ENCODE measurements at places on chromosomes 5 and 9. TPM values are rescaled to one million over a fixed set of nuclear protein-coding genes. Genes with fewer than 3 reads are reported as not detected.

DOCK8 gene
- 71.6 TPM for polyA plus RNA-seq

BICD2 gene
- 18.6 TPM for polyA plus RNA-seq

PTBP3 gene
- polyA plus RNA-seq, result 45.0 TPM

BNC2 gene
- polyA plus RNA-seq, result not detected

C8G gene
- polyA plus RNA-seq, result not detected

- no peaks in the 10 kb centered on the region for H3K27me3 ChIP-seq
- peak overlapping the region; percentile 66 for H3K4me3 ChIP-seq
- no peaks in the 10 kb centered on the region for H3K36me3 ChIP-seq
- peaks cover 46% of the 10 kb centered on the region for H3K4me1 ChIP-seq
- DNase-seq, result peak; percentile 26
Measured at GRCh38 chr5:139669662-139670368, 21.7 kb downstream of the CXXC5 start.

GRCh38 chr5:68739752-68740151 is 354.1 kb upstream of the SLC30A5 start:
- DNase-seq, result no peak
- H3K27ac ChIP-seq, result no peak overlapping the region
- H3K4me3 ChIP-seq, result no peak overlapping the region
- H3K36me3 ChIP-seq, result no peaks in the 10 kb centered on the region
- no peaks in the 10 kb centered on the region for H3K27me3 ChIP-seq

GRCh38 chr9:16136961-16137360 is 584.1 kb downstream of the CCDC171 start:
- H3K36me3 ChIP-seq, result no peaks in the 10 kb centered on the region
- H3K4me1 ChIP-seq, result no peaks in the 10 kb centered on the region
- H3K27ac ChIP-seq, result no peak overlapping the region
- no peak overlapping the region for H3K4me3 ChIP-seq

DNA sequence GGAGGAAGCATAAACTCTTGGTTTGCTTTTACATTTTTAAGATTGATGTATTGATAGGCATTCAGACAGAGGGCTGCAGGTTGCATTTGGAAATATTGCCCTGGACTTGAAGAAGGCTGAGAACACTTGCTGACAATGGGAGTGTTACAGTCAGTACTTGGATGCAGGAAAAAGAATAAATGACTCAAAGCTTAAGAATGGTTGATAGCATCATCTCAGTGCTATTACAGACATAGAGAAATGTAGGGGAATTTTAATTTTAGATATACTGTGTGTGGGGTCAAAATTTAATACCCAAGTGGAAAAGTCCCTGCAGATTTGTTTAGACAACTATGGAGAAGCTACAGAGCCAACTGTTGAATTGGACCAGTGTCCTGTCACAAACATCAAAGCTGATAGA is 101.1 kb downstream of the ISL1 start:
- no peak overlapping the region for H3K4me3 ChIP-seq
- H3K36me3 ChIP-seq, result no peaks in the 10 kb centered on the region
- H3K27me3 ChIP-seq, result no peaks in the 10 kb centered on the region
- no peak for DNase-seq
- H3K27ac ChIP-seq, result no peak overlapping the region
- no peaks in the 10 kb centered on the region for H3K4me1 ChIP-seq

DNA sequence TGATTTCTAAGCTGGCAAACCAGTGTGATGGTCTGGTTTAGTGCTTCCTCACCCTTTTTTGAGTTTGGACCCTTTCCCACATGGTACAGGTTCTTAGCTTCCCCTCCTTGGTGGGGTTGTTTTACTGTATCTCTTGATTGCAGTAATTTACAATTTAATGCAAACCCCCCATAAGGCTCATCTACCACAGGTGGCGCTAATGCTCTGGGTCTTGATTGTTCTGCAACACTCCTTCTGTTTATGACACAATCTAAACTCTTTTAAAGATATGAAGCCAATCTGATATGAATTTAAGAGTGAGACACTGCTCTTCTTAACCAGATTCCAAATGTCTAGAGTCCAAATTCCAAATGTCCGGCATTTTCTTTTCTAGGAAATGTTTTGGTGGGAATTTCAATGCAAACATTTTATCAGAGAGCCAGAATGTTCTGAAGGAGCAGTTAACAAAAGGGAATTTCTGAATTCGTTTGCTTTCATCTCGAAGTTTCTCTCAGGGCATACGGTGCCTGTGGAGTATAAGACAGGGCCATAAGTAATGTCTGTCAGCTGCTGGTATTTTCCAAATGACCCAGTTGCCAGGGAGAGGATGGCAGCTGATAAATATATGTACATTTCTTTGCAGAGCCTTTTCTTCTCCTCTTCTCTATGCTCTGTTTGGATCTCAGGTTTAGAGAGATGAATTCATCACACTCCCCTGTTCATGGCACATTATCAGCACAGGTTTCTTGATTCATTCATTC is 246.8 kb downstream of the ARHGAP26 start:
- no peaks in the 10 kb centered on the region for H3K36me3 ChIP-seq
- no peaks in the 10 kb centered on the region for H3K27me3 ChIP-seq
- H3K4me3 ChIP-seq, result no peak overlapping the region
- no peak overlapping the region for H3K27ac ChIP-seq
- no peaks in the 10 kb centered on the region for H3K4me1 ChIP-seq

- no peak overlapping the region for H3K27ac ChIP-seq
- DNase-seq, result peak; percentile 34
- H3K4me3 ChIP-seq, result peak overlapping the region; percentile 22
Measured at GRCh38 chr5:115838885-115839518, 2.4 kb downstream of the ATG12 start.
